ENCODE measurements at places on chromosomes 11 and 22.
A peak's percentile ranks its signal among the peaks of the same experiment; 100 is the strongest.

DNA sequence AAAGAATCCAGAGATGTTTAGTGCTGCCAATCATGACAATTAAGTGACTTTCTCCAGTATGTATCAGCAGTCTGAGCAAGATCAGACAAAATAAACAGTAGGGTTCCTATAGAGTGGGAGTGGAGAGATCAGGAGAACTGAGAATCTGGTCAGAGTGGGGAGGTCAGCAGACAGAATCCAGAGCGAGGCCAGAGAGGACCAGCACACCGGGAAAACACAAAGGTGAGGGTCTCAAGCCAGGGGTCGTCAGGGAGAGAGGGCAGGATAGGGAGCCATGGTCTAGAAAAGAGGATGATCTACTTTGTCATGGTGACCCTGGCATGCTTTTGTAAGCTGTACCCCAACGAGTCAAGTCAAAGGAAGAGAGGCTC is 39.2 kb downstream of the MAPK1 start:
- no peaks in the 10 kb centered on the region for H3K36me3 ChIP-seq
- peak overlapping the region; percentile 77 for H3K27ac ChIP-seq
- H3K4me1 ChIP-seq: peaks cover 72% of the 10 kb centered on the region
- no peak for DNase-seq

DNA sequence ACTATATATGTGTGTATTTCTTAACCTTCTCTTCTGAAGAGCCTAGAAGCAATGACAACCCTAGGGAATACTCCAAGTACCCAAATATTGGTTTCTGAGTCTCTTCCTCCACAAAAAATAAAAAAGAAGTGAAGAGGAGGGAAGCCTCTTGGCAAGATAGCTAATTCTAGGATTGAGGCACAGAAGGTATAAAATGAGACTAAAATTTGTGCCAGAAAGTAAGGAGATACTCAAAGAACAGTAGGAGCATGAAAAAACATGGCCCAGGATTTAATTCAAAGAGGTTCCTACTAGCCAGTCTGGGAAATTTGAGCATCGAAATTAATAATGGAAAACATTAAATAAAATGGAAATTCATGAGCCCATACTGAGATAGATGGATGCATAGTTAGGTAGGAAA is 112.1 kb downstream of the PAX6 start:
- no peak overlapping the region for H3K27ac ChIP-seq
- no peaks in the 10 kb centered on the region for H3K36me3 ChIP-seq
- H3K4me3 ChIP-seq: no peak overlapping the region
- H3K4me1 ChIP-seq: no peaks in the 10 kb centered on the region

DNA sequence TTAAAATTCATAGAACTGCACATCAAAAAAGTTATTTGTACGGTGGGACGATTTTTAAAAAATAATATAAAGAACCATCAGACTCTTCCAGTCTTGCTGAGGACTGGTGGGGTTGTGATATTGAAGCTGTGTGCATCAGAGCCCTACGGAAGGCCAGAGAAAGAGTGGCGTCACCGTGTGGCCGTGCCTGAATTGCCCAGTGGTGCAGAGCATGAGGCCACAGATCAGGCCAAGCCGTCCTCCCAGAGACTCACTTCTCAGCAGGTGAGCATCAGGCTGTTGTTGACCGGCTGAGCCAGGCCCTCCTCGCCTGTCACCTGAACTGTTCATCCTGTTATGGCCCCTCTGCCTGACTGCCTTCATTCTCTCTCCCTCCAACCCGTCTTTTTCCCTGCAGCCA is 1013.9 kb downstream of the TBC1D22A start:
- H3K36me3 ChIP-seq: no peaks in the 10 kb centered on the region
- H3K4me3 ChIP-seq: no peak overlapping the region
- no peaks in the 10 kb centered on the region for H3K4me1 ChIP-seq
- peaks cover 19% of the 10 kb centered on the region for H3K27me3 ChIP-seq

- no peaks in the 10 kb centered on the region for H3K27me3 ChIP-seq
- no peak for DNase-seq
- peaks cover 30% of the 10 kb centered on the region for H3K4me1 ChIP-seq
- no peak overlapping the region for H3K27ac ChIP-seq
These were observed 22.7 kb downstream of the KCNQ1OT1 start for GRCh38 chr11:2677127-2677526.

DNA sequence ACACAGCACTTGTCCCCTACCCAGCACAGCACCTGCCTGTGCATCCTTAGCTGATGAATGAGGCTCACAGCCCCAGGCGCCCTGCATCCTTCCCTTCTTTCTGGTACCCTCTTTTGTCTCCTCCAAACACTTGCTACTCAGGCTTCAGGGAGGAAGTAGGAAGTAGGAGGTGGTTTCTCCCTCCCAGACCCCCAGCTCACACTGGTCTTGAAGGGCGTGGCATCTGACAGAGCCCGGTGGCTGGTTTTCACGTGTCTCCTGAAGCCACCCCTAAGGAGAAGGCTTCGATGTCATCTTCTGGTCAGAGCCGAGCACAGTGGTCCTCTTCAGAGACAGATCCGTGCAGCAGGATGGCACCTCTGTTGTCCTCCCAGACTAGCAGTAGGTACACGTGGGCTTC is 109.8 kb downstream of the PTPRJ start:
- H3K4me3 ChIP-seq: no peak overlapping the region
- no peaks in the 10 kb centered on the region for H3K36me3 ChIP-seq
- H3K27ac ChIP-seq: no peak overlapping the region
- H3K4me1 ChIP-seq: peaks cover 25% of the 10 kb centered on the region

- H3K27me3 ChIP-seq: peaks cover 16% of the 10 kb centered on the region
- H3K4me1 ChIP-seq: peaks cover 1% of the 10 kb centered on the region
- H3K27ac ChIP-seq: no peak overlapping the region
- H3K4me3 ChIP-seq: no peak overlapping the region
These were observed 116.8 kb upstream of the GRAMD1B start for GRCh38 chr11:123313262-123313661.

DNA sequence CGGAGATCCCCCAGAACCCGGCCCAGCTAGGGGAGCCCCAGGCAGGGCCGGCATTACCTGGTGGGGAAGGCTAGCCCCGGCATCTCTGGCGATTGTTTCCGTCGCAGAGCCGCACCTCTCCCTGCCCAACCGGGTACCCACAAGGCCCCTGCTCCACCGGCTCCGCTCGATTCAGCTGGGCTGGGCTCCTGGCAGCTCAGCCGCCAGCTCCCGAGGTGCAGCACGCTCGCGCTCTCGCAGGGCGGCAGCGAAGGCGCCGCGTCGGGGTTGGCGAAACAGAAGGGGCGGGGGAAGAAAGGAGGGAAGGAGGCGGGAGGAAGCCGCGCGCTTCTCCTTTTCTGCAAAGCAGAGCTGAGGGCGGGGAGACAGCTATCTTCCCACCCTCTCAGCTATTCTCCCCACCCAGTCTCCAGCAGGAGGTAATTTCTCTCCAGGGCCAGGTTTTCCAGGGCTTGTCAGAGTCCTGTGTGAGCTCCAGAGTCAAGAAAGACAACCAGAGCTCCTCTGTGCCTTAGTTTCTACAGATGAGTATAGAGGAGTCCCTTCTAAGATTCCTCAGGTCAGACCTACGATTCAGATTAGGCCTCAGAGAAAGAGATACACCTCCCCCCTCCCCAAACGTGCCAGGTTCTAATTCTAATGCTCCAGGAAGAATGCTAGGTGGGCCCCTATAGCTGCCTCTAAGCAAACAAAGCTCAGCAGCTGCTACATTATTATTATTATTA is 62.0 kb downstream of the PAK1 start:
- no peaks in the 10 kb centered on the region for H3K27me3 ChIP-seq
- H3K36me3 ChIP-seq: no peaks in the 10 kb centered on the region
- peak overlapping the region; percentile 81 for H3K27ac ChIP-seq
- H3K4me1 ChIP-seq: peaks cover 39% of the 10 kb centered on the region

DNA sequence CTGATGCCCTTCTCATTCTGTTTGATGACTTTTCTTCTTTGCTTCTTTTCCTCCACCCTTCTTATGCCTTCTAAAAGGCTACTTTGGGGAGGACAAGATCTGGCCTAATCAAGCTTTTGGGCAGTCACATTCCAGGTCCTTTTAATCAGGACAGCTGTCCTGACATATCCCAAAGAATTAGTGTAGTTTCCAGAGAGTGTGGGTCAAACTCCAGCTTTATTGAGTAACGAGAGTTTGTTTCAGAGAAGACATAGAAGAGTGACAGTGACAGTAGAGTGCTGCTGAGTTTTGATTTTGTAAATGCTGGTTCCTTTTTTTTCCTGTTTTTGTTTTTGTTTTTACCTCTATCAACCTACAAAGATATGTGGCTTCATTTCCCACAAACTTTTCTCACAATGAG is 158.4 kb upstream of the SESN3 start:
- no peak for DNase-seq
- H3K36me3 ChIP-seq: no peaks in the 10 kb centered on the region
- H3K27ac ChIP-seq: no peak overlapping the region
- H3K27me3 ChIP-seq: no peaks in the 10 kb centered on the region
- H3K4me3 ChIP-seq: no peak overlapping the region

DNA sequence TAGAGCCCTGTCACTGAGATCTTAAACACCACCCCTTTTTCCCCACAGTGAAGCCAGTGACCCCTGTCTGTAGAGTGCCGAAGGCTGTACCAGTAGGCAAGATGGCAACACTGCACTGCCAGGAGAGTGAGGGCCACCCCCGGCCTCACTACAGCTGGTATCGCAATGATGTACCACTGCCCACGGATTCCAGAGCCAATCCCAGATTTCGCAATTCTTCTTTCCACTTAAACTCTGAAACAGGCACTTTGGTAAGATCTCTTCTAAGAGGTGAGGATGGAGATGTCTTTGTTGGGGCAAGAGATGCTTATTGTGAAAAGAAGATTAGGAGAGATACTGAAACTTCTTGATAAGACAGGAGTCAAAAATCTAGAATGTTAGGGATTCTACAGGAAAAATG is 75.9 kb downstream of the JAM3 start:
- H3K4me3 ChIP-seq: no peak overlapping the region
- peaks cover 14% of the 10 kb centered on the region for H3K4me1 ChIP-seq
- peak overlapping the region; percentile 5 for H3K27ac ChIP-seq
- H3K27me3 ChIP-seq: no peaks in the 10 kb centered on the region
- H3K36me3 ChIP-seq: peaks cover 30% of the 10 kb centered on the region

DNA sequence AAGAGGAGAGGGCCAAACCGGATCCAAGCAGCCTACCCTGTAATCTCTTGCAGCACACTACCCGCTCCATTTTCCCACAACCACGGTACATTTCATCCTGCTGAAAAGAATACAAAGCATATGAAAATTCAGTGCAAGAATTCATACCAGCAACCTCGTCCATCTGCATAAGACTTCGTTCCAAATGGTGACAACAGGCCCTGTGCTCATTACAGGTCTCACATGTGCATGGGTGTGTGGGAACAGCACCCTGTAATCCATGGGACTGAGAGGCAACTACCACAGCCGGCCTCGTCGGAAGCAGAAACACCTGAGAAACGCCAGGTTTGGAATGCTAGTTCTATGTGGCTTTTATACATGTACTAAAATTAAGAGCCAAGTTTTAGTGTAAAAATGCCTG is 52.3 kb downstream of the LARGE1 start:
- H3K27ac ChIP-seq: no peak overlapping the region
- DNase-seq: no peak
- H3K27me3 ChIP-seq: no peaks in the 10 kb centered on the region
- no peaks in the 10 kb centered on the region for H3K36me3 ChIP-seq
- peaks cover 39% of the 10 kb centered on the region for H3K4me1 ChIP-seq
- no peak overlapping the region for H3K4me3 ChIP-seq

- H3K4me1 ChIP-seq: peaks cover 34% of the 10 kb centered on the region
- peak within 1 kb of the TSS; percentile 92 for H3K4me3 ChIP-seq
- peak within 1 kb of the TSS; percentile 98 for H3K27ac ChIP-seq
- DNase-seq: peak; percentile 94
These were observed at the start of gene UBE2L3 for GRCh38 chr22:21567456-21568346. UBE2L3 (plus strand) TSS chr22:21567714; CDS start chr22:21567745, 31 bp downstream.

DNA sequence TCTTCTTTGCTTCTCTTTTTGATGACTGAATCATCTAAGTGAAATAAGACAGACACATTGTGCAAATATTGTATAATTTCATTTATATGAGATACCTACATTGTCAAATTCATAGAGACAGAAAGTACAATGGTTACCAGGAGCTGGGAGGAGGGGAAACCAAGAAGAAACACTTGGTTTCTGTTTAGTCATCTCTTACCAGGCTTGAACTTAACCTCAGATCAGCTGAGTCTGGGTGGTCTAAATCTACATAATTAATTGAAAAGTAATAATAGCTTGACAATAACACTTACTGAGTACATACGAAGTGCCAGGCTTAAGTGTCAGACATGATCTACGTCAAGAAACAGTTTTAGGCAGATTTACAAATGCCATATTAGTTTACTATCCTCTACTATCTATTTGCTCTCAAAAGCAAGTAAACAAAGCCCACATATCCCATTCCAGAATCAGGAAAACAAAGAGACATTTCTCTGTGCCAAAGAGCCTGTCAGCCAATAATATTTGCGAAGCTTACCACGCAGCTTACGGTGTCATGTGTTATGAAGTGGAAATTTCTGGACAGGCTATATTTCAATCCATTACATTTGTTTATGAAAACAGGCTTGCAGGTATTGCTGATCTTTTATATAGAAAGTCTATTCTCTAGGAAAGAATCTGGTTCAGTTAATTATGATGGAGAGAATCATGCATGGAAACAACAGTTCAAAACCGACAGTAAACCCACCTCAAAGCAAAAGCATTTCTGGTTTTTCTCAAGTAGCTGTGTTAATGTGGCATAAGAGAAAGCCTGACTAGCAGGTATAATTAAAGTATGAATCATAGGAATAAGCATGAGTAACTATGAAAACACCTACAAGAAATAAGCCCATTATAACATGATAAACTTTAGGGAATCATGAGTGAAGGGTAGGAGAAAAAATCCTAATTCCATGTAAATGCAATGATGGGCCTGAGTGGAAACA is 2.7 kb upstream of the ARHGAP42 start:
- no peak overlapping the region for H3K27ac ChIP-seq
- no peak for DNase-seq

GRCh38 chr11:94858012-94858705 is 90.0 kb downstream of the AMOTL1 start:
- no peak overlapping the region for H3K4me3 ChIP-seq
- H3K27me3 ChIP-seq: no peaks in the 10 kb centered on the region
- H3K4me1 ChIP-seq: peaks cover 28% of the 10 kb centered on the region
- no peak for DNase-seq

DNA sequence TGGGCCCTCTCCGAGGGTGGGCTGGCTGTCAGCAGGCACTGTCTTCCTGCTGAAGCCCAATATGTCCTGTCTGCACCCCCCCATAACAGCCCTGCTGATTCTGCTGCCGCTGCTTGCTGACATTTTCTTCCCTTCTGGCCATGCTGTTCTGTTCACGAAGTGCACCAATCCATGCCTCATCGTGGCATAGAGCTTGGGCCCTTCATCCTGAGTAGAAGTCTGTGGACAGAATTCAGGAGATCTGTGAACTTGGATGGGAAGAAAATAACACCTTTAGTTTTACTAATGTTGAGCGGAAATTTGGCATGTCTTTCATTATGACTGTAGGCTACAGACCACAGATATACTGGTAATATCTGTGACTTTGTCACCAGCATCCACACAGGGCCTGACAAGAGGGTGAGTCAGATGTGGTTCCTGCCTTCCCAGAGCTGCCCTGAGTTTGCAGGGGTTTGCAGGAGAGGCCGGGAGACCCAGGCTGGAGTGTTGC is 14.1 kb upstream of the KIAA0930 start:
- H3K36me3 ChIP-seq: no peaks in the 10 kb centered on the region
- DNase-seq: no peak
- H3K27me3 ChIP-seq: no peaks in the 10 kb centered on the region
- H3K4me1 ChIP-seq: no peaks in the 10 kb centered on the region
- no peak overlapping the region for H3K27ac ChIP-seq
- no peak overlapping the region for H3K4me3 ChIP-seq

All from chondrocyte (in vitro differentiated cells).